ENCODE measurements at places on chromosomes 11 and 22. TPM values are rescaled to one million over a fixed set of nuclear protein-coding genes. Genes with fewer than 3 reads are reported as not detected.
A peak's percentile ranks its signal among the peaks of the same experiment; 100 is the strongest.

FAM83F gene
- 1.4 TPM for total RNA-seq

KLHDC7B gene
- 6.0 TPM for total RNA-seq

NTM gene
- 8.9 TPM for total RNA-seq

CTSW gene
- not detected for total RNA-seq

LMO2 gene
- 10.8 TPM for total RNA-seq

CRYAB gene
- total RNA-seq = 55.6 TPM

CPT1A gene
- 7.0 TPM for total RNA-seq

CHST1 gene
- total RNA-seq = 3.1 TPM

OR10A2 gene
- 1.9 TPM for total RNA-seq

KCNQ1 gene
- total RNA-seq = 7.9 TPM

GRCh38 chr11:75147191-75147874, 3.6 kb upstream of the SLCO2B1 start:
- peak; percentile 25 for DNase-seq

DNA sequence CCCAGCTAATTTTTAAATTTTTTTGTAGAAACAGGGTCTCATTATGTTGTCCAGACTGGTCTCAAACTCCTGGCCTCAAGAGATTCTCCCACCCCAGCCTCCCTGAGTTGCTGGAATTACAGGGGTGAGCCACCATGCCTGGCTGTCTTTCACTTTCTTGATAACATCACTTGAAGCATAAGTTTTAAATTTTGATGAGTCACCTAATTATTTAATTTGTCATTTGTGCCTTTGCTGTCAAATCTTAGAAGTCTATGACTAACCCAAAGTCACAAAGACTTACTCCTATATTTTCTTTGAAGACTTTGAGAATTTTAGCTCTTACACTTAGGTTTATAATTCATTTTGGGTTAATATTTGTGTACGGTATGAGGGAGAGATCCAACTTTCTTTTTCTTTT, 14.5 kb upstream of the MSANTD2 start:
- no peak for DNase-seq

- DNase-seq = no peak
These were observed 16.1 kb downstream of the MICALL1 start for GRCh38 chr22:37922191-37922590.

GRCh38 chr11:14539982-14540421, 19.8 kb upstream of the PSMA1 start:
- DNase-seq = no peak

DNA sequence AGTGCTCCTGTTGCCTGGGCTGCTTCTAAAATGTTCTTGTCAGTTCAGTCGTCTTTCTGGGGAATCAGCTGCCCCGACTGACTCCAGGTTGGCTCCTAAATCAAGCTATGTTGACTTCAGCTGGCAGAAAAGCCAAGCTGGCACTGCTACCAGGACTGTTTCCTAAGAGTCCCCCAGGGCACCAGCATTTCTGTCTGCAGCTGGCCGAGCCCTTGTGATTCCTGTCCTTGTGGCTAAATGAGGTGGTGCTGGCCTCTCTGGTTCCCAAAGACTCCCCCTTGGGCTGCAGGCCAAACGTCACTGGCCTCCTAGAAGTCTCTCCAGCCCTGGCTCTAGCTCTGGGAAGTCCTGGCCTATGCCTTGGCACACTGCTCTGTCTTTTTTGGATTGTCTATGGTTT, 31.1 kb downstream of the GRAMD1B start:
- no peak for DNase-seq

- peak; percentile 40 for DNase-seq
These were observed 273.5 kb upstream of the MPPED2 start for GRCh38 chr11:30859669-30860068.

Data from umbilical cord (tissue), 2 donors.